ENCODE measurements at places on chromosomes 7 and 10.
A peak's percentile ranks its signal among the peaks of the same experiment; 100 is the strongest.

GRCh38 chr7:35975851-35976454 lies 175.1 kb downstream of the SEPTIN7 start:
- DNase-seq: peak; percentile 44

DNA sequence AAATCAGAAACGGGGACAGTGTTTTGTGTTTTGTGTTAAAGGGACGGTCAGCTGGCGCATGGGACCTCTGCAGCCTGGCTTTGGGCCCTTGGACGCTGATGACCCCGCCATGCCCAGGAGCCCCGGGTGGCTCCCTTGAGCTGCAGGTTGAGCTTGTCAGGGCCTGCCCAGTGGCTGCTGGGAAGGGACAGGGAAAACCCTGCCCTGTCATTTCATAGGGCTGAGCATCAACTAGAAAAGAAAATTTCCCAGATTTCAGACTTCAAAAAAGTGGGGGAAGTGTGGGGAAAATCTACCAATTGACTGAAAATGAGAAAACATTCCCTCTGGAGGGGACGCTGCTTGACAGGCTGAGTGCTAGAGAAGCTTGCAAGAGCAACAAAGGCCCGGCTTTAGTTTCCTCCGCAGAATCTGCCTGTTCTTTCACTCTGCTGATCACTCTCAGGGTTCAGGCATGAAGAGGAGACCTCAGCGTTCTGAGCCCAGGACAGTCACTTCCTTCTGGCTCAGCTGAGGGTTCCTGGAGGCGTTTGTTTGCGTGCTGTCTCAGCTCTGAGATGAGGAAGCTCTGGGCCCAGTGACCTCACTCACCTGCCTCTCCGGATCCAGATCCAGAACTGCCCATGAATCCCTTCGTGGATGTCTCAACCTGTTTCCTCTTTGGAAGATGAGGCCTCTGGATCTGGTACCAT lies 18.6 kb upstream of the DNAJB6 start:
- DNase-seq: no peak

GRCh38 chr7:7675686-7676085 lies 35.1 kb downstream of the UMAD1 start:
- DNase-seq: no peak

GRCh38 chr10:13741438-13741837 lies 154.7 kb downstream of the PRPF18 start:
- no peak for DNase-seq

GRCh38 chr7:72080865-72081510 lies 331.1 kb downstream of the CALN1 start:
- DNase-seq: no peak

GRCh38 chr10:58867683-58868082 lies 308.8 kb upstream of the PHYHIPL start:
- no peak for DNase-seq

GRCh38 chr7:116742641-116743040 lies 70.6 kb downstream of the MET start:
- DNase-seq: no peak

DNA sequence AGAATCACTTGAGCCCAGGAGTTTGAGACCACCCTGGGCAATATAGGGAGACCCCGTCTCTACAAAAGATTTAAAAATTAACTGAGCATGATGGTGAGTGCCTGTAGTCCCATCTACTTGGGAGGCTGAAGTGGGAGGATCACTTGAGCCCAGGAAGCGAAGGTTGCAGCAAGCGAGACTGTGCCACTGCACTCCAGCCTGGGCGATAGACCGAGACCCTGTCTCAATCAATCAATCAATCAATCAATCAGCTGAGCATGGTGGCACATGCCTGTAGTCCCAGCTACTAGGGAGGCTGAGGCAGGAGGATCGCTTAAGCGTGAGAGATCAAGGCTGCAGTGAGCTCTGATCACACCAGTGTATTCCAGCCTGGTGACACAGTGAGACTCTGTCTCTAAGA lies 40.5 kb downstream of the DNAJB12 start:
- no peak for DNase-seq

DNA sequence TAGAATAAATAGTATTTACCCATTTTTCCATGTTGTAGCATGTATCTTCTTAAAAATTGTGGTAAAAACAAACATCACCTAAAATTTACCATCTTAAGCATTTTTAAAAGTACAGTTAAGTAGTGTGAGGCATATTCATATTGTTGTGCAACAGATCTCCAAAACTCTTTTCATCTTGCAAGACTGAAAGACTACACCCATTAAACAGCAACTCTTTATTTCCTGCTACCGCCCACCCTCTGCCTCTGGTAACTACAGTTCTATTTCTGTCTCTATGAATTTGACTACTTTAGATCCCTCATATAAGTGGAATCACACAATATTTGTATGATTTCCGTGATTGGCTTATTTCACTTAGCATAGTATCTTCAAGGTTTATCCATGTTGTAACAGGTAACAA lies 40.0 kb upstream of the AGBL3 start:
- DNase-seq: no peak

- DNase-seq: no peak
These were observed 85.7 kb upstream of the INHBA start for GRCh38 chr7:41788556-41788955.

- no peak for DNase-seq
These were observed 60.3 kb upstream of the LYZL1 start for GRCh38 chr10:29228562-29228961.

DNA sequence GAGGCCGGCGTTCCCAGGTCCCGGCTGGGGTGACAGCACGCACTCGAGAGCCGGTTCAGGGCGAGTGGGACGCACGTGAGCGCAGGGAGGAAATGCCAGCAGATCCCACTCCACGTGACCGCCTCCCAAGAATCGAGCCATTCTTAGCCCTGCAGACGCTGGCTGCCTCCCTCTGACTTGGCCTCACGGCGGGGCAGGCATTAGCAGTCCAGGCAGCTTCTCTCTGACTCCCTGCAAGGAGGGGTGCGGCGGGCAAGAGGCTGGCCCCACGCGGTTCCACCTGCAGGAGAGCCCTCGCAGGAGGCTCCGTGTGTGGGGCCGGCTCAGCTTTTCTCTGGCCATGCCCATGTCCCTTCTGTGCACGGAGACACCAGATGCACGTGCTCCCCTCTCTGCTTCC lies 10.1 kb downstream of the GPR146 start:
- no peak for DNase-seq

DNA sequence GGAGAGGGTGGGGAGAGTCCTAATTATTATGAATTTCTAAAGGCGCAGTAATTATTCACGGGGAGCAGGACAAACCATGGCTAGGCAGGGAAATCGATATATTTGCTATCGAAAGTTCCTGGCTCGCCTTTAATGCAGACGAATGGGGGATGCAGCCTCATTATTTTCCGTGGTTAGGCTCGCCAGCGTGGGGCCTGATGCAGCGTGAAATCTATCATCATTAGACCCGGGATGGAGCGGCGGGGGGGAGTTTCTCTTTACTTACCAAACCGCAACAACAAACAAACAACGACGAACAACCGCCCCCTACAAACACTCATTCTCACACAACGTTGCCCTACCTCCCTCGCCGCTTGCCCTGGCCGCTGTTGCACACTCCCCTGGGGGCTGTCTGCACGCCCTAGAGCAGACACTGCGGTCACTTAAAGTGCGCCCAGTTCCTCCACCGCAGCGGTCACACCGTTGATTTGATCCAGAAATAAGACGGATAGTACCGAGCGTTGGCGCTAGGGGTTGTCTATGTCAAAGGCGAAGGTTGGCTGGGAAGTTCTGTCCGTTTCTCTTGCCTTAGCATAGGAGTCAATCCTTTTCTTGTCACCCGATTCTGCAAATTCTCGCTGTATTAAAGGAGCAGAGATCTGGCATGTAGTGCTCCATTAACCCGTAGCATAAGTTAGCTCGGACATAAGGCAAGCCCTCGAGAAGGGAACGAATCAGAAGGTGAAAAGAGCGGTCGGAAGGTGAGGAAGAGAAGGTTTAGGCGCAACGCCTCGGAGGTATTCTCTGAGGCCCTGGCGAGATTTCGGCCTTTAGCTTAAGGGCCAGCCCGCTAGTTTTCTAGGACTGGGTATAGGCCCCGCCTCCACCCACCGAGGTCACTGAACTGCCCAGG lies 10.4 kb downstream of the NXPH1 start:
- no peak for DNase-seq

- no peak for DNase-seq
These were observed 386.6 kb downstream of the SH2D4B start for GRCh38 chr10:80924063-80924952.

GRCh38 chr7:522071-522950 lies 2.7 kb upstream of the PDGFA start:
- peak; percentile 5 for DNase-seq

- DNase-seq: no peak
These were observed 174.5 kb downstream of the AHR start for GRCh38 chr7:17472939-17473338.

DNA sequence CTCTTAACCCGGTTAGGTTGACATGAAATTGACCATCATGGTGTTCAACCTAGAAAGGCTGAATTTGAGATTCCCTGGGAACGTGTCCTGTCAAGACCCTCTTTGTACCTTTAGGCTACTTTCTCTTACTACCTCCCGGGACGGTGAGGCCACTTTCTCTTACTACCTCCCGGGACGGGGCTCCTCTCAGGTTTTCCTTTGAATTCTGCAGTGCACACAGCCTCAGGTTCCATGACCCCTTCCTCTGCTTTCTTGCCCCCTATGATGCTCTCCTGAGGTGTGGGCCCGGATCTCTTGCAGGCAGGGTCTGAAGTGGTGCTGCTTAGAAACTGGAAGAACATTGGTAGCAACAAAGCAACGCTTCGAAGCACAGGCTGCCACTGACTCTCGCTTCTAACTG lies 155.3 kb downstream of the CAMK1D start:
- no peak for DNase-seq

GRCh38 chr7:49091519-49091918 lies 167.2 kb downstream of the CDC14C start:
- DNase-seq: no peak

DNA sequence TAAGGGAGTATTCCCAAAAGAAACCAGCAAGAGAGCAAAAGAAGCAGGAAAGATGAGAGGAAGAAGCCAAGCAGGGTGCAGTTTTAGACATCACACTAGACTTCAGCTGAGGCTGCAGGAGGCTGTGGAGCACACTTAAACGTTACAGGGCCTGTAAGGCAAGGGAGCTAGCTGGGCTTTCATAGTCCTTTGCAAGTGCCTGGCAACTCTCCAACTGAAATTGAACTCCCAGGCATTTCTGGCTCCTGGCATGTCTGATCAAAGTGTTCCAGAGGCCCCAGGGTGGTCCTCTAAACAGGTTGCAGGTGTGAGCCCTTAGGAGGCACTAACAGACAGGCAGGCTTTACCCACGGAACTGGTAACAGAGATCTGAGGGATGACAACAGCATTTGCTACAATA lies 750.2 kb downstream of the XPNPEP1 start:
- no peak for DNase-seq

DNA sequence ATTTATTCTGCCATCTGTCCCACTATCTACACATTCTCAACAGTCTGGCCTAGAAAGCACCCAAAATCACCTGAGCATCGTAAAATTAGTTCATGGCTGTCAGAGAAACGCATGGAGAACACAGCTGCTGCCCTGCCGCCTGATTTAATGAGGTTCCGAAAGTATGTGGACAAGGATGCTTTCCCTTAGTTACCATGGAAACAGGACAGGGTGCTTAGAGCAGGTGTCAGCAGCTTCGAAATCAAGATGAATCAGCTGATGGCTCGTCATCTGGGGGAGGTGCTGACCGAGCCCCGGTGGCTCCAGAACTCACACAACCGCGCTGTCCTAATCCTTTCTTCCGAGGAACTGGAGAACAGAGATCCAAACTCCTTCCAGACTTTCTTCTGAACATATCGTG lies 151.5 kb downstream of the TEX36 start:
- DNase-seq: no peak

- DNase-seq: no peak
These were observed 752.0 kb downstream of the GRID1 start for GRCh38 chr10:85614566-85614965.

- DNase-seq: no peak
These were observed 69.2 kb upstream of the INSIG1 start for GRCh38 chr7:155228459-155228845.

DNA sequence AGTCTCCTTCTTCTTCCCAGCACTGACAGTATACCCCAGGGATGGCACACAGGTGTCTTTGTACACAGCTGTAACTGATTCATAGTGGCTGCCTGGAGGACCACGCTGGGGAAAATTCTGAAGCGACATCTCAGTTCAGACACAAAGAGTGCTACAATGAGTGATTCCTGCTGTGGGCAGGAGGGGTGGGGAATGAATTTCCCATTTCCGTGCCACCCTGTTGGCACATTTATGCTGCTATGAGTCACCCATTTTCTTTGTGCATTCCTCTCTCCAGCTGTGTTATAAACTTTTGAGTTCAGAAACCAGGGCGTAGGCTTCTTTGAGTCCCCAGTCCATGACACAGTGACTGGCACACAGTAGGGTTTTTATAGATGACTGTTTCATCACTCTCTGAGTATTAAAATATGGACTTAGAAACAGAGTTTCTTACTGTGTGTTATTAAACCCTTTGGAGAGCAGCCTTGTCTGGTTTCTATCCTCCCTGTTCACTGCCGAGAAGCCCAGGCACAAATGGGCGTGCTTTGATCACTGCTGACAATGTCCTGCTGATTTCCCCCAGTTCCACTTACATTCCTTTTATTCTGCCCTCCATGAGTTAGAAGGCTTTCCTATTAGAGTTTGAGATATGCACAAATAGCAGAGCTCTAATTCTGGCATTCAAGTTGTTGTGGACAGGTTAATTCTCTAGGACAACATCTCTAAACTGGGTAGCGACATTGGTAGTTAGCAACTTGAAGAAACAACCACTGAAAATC lies 24.0 kb upstream of the NPS start:
- no peak for DNase-seq

DNA sequence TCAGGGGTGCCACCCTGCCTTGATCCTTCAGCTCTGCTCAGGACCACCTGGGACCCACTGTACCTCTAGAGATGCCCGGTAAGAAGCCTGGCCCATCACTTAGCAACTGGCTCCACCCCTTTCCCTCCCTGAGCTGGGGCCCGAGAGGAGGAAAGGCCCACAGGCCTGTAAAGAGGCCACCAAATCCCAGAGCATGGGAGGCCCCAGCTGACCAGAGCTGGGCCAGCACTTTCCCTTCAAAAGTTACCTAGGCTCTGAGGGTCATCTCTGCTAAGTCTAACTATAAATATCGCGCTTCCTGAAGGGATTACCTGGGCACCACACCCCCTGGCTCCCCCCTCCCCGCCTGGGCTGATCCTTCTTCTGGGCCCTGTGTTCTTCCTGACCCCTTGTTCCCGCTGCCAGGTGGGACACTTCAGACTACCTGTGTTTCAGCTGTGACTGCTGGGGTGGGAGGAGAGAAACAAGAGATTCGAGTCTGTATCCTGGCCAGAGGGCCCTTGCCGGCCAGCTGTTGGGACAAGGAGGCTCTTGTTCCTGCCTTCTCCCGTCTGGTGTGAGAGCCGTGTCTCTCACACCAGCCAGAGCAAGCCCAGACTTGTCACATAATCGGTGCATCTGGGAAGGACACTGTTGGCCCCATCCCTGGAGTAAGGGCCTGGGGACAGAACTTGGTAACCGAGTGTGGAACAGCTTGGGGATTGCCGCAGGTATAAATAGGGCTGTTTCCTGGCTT lies 22.8 kb upstream of the ANKRD2 start:
- DNase-seq: no peak

All from SIG-M5 (cell line).